ENCODE measurements at places on chromosomes 11 and 22. TPM values are rescaled to one million over a fixed set of nuclear protein-coding genes. Genes with fewer than 3 reads are reported as not detected.
A peak's percentile ranks its signal among the peaks of the same experiment; 100 is the strongest.

The TIGD3 gene
- total RNA-seq = 0.29 TPM

The RABL2B gene
- total RNA-seq = 27.5 TPM

The KCNJ4 gene
- 0.19 TPM for total RNA-seq

The SHANK3 gene
- 10.1 TPM for total RNA-seq

The SLN gene
- 4.9 TPM for total RNA-seq

The OSM gene
- total RNA-seq = not detected

DNA sequence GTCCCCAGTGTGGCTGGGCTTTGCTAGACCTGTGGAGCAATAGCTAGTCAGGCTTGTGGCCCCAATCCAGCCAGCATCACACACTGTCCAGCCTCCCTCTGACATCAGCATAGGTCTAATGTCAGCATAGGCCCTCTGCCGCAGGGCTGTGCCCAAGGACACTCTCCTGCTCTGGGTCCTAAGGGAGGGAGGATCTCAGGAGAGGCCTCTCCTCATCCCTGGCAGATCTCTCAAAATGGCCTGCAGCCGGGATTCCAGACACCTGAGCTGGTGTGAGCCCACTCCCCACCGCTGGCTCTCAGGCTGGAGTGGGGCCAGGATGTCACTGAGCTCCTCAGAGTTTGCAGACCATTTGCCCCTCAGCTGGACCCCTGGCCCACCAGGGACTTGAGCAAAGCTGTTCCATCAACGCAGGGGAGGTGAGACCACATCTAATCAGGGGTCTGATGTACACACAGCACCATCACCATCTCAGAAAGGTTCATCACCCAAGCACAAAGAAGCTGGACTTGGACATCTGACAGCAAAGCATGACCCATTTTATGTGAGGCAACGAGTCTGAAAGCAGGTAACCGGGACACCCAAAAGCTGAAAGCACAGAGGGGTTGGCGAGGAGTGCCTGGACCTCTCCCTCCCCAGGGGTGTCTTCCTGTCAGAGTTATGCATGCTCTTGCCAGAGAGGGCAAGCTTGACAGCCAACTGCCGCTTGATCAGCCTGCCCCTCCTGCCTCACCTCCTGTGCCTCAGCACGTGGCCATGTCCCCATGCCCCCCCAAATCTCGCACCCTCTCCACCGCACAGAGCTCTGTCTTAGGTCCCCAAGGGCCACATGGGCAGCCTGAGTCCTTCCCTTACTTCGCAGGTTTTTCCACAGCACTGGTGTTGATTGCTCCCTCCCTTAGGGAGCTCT, 69.7 kb upstream of the SEPTIN5 start:
- H3K27ac ChIP-seq = no peak overlapping the region
- H3K4me1 ChIP-seq = no peaks in the 10 kb centered on the region
- H3K4me3 ChIP-seq = no peak overlapping the region
- DNase-seq = no peak
- H3K36me3 ChIP-seq = no peaks in the 10 kb centered on the region

DNA sequence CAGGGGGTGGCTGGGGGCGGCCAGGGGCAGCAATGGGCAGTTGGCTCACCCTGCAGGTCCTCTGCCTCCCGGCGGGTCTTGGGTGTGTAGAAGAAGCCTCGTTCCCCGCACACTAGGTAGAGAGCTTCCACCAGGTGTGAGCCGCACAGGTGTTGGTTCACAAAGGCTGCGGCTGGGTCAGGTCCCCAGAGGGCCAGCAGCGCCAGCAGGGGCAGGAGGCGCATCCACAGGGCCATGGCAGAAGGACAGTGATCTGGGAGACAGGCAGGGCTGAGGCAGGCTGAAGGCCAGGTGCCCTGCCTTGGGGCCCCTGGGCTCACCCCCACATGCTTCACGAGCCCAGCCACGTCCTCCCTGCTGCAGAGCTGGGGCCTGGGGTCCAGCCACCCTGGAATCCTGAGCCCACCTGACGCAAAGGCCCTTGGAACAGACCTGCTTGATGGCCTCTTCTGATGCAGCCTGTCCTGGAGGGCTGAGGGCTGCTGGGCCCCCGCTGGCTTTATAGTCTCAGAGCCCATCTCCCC, at the start of gene INS:
Gene INS (minus strand): TSS at position 474 of the 524 bp plus-strand sequence. CDS start 238 bp downstream, at position 236.
- no peak within 1 kb of the TSS for H3K27ac ChIP-seq
- H3K4me3 ChIP-seq = no peak within 1 kb of the TSS
- DNase-seq = no peak
- H3K36me3 ChIP-seq = no peaks in the 10 kb centered on the region
- H3K4me1 ChIP-seq = no peaks in the 10 kb centered on the region

GRCh38 chr11:46352063-46352841, 5.0 kb downstream of the DGKZ start:
- H3K4me1 ChIP-seq = peaks cover 12% of the 10 kb centered on the region
- no peak overlapping the region for H3K4me3 ChIP-seq
- no peaks in the 10 kb centered on the region for H3K36me3 ChIP-seq
- no peaks in the 10 kb centered on the region for H3K27me3 ChIP-seq

DNA sequence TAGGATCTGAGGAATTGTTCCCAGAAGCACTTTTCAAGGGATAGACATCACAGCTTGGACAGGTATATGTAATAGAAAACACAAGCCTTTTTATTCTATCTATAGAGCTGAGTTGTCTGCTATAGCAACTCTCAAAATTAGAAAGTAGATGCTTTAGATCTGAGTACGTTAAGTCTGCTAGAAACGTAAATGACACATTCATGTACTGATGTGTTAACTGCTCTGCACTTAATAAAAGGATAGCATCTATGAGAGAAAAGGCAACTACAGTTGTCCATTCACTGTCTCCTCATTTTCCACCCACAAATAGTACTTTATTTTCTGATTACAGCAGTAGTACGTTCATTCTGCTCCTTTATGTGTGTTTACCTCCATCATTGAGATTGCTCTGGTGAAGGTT, 6.0 kb upstream of the STT3A start:
- no peak for DNase-seq
- H3K36me3 ChIP-seq = peaks cover 23% of the 10 kb centered on the region
- H3K27me3 ChIP-seq = no peaks in the 10 kb centered on the region
- no peak overlapping the region for H3K27ac ChIP-seq
- peaks cover 3% of the 10 kb centered on the region for H3K4me1 ChIP-seq

GRCh38 chr11:2328656-2329354, 27.0 kb downstream of the TSPAN32 start:
- H3K27ac ChIP-seq = no peak overlapping the region
- peaks cover 6% of the 10 kb centered on the region for H3K27me3 ChIP-seq
- DNase-seq = no peak
- no peak overlapping the region for H3K4me3 ChIP-seq

- no peak for DNase-seq
- H3K4me1 ChIP-seq = no peaks in the 10 kb centered on the region
- H3K4me3 ChIP-seq = no peak overlapping the region
- H3K36me3 ChIP-seq = no peaks in the 10 kb centered on the region
- H3K27me3 ChIP-seq = no peaks in the 10 kb centered on the region
- no peak overlapping the region for H3K27ac ChIP-seq
These were observed 965.4 kb downstream of the JRKL start for GRCh38 chr11:97355230-97355629.

GRCh38 chr11:123145220-123145619, 49.8 kb downstream of the CLMP start:
- no peaks in the 10 kb centered on the region for H3K27me3 ChIP-seq
- peak; percentile 75 for DNase-seq
- H3K4me1 ChIP-seq = peaks cover 5% of the 10 kb centered on the region
- H3K36me3 ChIP-seq = peaks cover 5% of the 10 kb centered on the region
- H3K4me3 ChIP-seq = no peak overlapping the region

- no peak for DNase-seq
- H3K27ac ChIP-seq = no peak overlapping the region
These were observed 574.3 kb downstream of the NTM start for GRCh38 chr11:131944736-131945135.

- no peak overlapping the region for H3K27ac ChIP-seq
- no peak overlapping the region for H3K4me3 ChIP-seq
- H3K4me1 ChIP-seq = no peaks in the 10 kb centered on the region
- peaks cover 26% of the 10 kb centered on the region for H3K27me3 ChIP-seq
- no peaks in the 10 kb centered on the region for H3K36me3 ChIP-seq
- no peak for DNase-seq
These were observed 18.5 kb upstream of the CACNG2 start for GRCh38 chr22:36722055-36722454.

DNA sequence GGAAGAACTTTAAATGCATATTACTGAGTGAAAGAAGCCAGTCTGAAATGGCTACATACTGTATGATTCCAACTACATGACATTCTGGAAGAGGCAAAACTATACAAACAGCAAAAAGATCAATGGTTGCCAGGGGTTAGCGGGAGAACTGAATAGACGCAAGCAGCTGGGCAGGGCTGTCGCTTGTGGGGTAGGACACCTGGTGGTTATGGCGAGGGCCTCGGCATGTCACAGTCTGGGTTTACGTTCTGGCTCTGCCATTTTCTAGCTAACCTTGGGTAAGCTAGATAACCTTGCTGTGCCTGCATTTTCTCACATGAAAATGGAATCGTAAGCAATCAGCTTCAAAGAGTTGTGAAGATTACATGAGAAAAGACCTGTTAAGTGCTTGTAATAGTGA, 55.2 kb upstream of the SYT13 start:
- no peaks in the 10 kb centered on the region for H3K36me3 ChIP-seq
- no peak overlapping the region for H3K4me3 ChIP-seq

GRCh38 chr11:32464078-32464477, 28.7 kb upstream of the WT1 start:
- no peak for DNase-seq
- no peaks in the 10 kb centered on the region for H3K27me3 ChIP-seq
- no peaks in the 10 kb centered on the region for H3K36me3 ChIP-seq

DNA sequence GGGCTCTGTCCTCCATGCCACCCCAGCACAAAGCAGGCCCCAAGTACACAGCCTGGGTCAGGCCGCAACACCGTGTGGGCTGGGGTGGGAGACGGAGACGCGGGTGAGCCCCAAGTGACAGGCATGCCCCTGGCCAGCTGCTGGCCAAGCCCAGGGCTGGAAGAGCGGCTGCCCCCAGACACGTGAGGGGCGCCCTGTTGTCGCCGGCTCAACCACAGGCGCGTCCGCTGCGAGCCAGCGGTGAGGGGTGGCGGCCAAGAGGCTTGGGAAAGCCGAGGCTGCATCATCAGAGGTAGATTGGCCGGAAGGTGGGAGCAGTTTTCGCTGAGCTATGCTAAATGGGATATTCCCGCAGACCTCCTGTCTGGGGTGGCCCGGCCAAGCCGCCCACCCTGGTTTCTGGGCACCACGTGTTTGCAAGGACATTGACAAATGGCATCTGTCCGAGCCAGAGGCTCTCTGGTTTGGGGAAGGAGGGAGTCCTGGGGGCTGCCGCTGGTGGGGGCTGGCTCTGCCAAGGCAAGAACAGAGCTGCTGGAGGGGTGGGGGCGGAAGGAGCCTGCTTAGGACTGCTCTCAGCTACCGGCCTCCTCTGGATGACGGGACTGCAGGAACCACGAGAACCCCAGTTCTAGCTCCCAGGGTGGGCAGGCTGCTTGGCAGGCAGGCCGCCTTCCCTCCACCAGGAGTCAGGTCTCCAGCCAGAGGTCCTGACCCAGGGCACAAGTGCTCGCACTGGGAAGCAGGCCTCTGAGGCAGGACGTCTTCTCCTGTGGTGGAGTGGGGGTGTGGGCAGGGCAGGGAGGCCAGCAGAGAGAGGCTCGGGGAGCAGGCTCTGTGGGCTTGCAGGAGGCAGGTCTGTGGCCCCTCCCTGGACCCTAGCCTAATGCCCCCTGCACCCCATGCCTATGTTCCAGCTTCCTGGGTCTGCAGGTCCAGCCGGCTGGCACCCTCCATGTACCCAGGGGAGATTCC, 552 bp downstream of the PRR33 start:
- no peak overlapping the region for H3K27ac ChIP-seq
- H3K27me3 ChIP-seq = no peaks in the 10 kb centered on the region
- no peaks in the 10 kb centered on the region for H3K36me3 ChIP-seq
- DNase-seq = no peak

GRCh38 chr22:38758276-38758945, 2.6 kb upstream of the SUN2 start:
- H3K36me3 ChIP-seq = no peaks in the 10 kb centered on the region
- H3K4me1 ChIP-seq = peaks cover 18% of the 10 kb centered on the region
- DNase-seq = no peak
- no peaks in the 10 kb centered on the region for H3K27me3 ChIP-seq

DNA sequence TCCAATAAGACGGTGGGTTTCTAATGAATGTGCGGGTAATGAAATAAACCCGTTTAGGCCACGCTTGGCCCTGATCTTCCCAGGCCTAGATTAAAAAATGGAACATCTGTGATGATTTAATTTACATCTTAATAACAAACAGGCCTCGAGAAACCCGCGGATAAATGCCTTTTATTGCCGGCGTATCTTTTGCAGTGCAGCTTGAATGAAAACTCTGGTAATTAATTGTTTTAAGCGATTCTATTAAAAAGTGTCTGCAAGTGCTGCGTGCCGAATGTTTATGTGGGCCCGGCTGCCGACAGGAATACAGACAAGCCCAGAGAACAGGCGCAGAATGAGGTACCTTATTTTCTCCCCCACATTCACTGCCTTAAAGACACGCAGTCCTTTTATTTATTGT, 420.7 kb downstream of the MN1 start:
- no peak for DNase-seq
- peaks cover 6% of the 10 kb centered on the region for H3K27me3 ChIP-seq
- H3K27ac ChIP-seq = no peak overlapping the region
- no peaks in the 10 kb centered on the region for H3K36me3 ChIP-seq
- peaks cover 12% of the 10 kb centered on the region for H3K4me1 ChIP-seq
- H3K4me3 ChIP-seq = no peak overlapping the region

DNA sequence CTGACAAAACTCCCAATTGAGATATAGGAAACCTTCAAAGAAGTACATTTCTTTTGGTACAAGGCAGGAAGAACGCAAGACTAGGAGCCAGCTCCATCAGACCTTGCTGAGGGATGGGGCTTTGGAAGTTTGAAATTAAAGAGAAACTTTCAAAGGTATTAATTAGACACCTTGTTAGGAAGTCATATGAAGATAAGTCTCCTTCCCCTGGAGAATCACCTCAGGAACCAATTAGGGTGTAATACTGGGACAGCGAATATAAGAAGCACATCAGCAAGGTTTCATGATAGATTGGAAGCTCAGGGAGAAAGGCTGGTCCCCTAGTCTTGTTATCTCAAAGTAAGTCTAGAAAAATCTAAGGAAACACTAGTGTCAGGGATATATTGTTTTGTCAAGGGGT, at the start of gene OR9Q2:
Gene OR9Q2 (plus strand): TSS at position 301 of the 400 bp plus-strand sequence. CDS start 1,421 bp downstream, outside the sequence.
- no peak within 1 kb of the TSS for H3K27ac ChIP-seq
- no peaks in the 10 kb centered on the region for H3K27me3 ChIP-seq
- no peaks in the 10 kb centered on the region for H3K4me1 ChIP-seq
- H3K36me3 ChIP-seq = no peaks in the 10 kb centered on the region
- DNase-seq = no peak

- no peak for DNase-seq
- no peak overlapping the region for H3K27ac ChIP-seq
- H3K36me3 ChIP-seq = peaks cover 41% of the 10 kb centered on the region
- no peaks in the 10 kb centered on the region for H3K4me1 ChIP-seq
- no peak overlapping the region for H3K4me3 ChIP-seq
These were observed 115.9 kb downstream of the C11orf65 start for GRCh38 chr11:108351468-108351867.

GRCh38 chr22:19663286-19663815, 51.0 kb upstream of the SEPTIN5 start:
- no peaks in the 10 kb centered on the region for H3K36me3 ChIP-seq
- H3K4me3 ChIP-seq = no peak overlapping the region
- no peaks in the 10 kb centered on the region for H3K27me3 ChIP-seq
- peaks cover 42% of the 10 kb centered on the region for H3K4me1 ChIP-seq
- peak overlapping the region; percentile 61 for H3K27ac ChIP-seq

GRCh38 chr11:102564110-102564509, 33.6 kb upstream of the MMP7 start:
- H3K4me1 ChIP-seq = peaks cover 2% of the 10 kb centered on the region
- no peak overlapping the region for H3K27ac ChIP-seq
- H3K27me3 ChIP-seq = no peaks in the 10 kb centered on the region
- no peaks in the 10 kb centered on the region for H3K36me3 ChIP-seq
- no peak overlapping the region for H3K4me3 ChIP-seq

Measured in astrocyte (in vitro differentiated cells and primary cell).